NCI-H2171 treated with DMSO at 0.1 percent for 48 hours (cell line): ENCODE measurements at places on chromosomes 2 and 18.

DNA sequence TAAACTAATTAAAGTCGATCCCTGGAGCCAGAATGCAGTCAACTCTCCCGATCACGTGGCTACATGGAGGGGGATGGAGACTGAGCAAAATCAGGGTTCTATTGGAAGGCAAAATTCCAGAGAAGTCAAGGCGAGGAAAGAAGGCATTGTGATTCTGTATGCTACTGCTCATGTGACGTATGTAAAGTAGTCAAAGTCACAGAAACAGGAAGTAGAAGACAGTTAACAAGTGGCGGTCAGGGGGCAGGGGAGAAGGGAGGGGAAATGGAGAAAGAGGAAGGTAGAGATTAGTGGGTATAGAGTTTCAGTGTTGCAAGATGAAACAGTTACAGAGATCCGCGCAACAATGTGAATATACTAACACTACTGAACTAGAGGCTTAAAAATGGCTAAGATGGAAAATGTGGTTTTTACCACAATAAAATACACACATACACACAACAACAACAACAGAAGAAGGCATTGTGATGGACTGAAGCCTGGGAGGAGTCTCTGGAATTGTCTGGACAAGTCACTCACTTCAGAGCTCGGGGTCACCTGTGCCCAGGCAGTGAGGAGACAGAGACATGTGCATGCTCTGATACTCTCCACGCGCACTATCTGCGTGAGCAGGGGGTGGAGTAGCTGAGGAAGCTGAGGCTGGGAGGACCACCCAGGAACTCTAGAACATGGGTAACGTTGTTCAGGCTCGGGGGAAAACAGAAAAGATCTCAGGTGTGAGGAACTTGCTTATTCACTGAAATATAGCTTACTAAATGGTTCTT, 89.9 kb upstream of the CDCA7 start:
- no peak for DNase-seq

DNA sequence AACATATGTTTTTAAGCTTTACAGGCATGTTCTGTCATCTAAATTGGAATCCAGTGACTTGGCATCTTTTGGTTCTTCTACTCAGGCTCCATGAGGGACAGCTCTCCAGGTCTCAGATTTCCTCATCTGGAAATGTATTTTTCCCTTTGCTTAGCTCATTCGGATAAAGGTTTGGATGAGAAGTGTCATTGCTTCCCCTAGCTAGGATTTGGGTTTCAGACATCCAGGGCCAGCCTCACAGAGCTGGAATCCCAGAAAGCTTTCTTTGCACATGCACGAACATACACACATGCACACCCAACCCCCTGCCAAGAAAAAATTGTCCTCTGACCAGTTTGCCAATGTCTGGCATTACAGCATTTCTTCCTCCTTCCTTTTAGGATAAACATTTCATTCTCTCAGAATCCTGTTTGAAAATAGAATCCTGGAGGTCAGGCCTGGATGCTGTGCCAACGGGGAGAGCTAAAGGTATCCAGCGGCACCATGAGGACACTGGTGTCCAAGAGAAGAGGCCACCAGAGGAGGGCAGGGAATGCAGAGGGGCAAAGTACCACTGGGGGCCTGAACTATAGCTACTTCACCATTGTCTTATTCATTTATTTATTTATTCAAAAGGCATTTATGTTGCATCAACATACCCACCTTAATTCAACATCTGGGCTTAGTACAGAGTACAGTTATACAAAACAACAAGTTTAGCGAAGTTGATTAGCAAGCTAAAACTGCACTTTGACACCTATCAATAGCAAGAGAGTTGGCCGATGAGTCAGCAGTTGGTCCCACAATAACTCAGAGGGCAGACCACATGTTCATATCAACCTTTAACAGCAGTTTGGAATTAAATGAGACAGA, 97.9 kb upstream of the ATL2 start:
- no peak for DNase-seq

DNA sequence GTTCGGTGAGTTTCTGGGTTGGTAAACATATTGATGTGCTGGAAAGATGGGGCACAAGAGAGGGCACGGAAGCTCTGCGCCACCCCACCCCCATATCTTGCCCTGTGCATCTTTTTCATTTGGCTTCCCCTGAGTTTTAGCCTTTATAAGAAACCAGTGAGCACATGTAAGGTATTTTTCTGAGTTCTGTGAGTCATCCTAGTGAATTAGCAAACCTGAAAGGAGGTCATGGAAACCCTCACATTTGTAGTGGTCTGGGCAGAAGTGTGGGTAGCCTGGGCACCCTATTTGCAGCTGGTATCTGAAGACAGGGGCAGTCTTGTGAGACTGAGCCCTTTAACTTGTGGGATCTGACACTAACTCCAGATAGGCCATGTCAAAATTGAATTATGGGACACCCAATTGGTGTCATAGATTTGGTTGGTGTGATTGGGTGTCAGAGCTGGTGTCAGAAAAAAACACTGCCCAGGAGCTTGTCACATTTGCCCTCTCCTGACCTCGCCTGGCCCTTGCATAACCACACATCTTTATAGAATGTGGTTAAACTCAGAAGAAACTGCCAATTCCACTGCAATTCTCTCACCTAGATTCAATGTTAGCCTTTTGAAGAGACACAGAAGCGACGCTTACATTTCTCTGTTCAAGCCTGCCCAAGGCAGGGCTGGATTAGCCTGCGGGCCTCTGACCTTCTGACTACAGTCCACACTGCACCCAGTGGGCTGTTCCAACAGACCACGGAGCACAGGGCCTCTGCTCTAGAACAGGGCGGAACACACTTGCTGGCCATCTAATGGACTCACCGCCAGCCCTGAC, 12.0 kb upstream of the GALM start:
- no peak for DNase-seq

- peak; percentile 77 for DNase-seq
Observed at GRCh38 chr18:32438173-32438572, 32.5 kb downstream of the GAREM1 start.

DNA sequence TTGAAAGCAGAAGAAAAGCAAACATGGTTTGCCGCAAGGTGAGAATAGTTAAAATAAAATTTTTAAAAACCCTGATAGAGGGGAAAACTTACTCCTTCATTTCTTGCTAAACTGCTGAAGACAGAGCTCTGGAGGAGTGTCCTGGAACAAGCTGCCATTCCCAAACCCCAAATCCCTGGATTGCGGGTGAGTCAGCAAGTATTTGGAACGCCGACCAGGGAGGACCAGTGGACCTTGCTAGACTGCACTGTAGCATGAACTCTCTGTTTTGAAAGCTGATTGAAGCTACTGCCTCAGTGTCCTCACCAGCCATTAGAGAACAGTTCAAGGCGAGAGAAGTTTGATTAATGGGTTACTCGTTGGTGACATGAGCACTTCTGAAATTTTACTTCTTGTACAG, 99.4 kb upstream of the RASGRP3 start:
- no peak for DNase-seq

DNA sequence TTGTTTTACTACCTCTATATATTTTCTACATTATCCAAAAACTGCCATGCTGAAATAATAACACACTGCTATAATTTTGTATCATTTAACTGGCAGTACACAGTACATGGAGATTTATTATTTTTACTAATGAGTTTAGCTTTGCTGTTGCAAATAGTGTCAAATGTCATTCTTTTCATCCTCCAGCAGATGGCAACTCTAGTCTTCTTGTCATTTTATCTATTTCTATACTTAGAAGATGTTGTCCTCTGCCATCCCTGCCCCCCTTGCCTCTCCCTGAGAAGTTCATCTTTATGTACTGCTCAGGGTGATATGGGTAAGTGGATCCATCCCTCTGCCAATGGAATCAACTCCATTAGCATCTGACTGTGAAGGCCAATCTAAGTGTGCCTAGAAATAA, 21.7 kb upstream of the LRRTM1 start:
- peak; percentile 73 for DNase-seq

DNA sequence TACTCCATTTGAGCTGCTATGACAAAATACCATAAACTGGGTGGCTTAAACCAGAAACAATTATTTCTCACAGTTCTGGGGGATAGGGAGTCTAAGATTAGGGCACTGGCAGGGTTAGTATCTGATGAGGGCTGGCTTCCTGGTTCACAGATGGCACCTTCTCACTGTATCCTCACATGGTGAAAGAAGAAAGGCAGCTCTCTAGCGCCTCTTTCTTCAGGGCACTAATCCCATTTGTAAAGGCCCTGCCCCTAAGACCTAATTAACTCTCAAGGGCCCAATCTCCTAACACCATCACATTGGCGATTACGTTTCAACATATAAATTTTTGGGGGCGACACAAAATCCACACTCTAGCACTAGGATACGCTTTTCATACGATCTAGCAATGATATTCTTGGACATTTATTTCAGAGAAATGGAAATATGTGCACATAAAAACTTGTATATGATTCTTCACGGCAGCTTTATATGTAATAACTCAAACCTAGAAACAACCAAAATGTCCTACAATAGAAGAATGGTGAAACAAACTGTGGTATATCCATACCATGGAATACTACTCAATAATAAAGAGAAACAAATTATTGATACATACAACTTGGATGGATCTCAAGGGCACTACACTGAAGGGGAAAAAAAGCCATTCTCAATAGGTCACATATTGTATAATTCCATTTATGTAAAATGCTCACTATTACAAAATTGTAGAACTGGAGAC, 111.0 kb downstream of the BCL2L11 start:
- no peak for DNase-seq

DNA sequence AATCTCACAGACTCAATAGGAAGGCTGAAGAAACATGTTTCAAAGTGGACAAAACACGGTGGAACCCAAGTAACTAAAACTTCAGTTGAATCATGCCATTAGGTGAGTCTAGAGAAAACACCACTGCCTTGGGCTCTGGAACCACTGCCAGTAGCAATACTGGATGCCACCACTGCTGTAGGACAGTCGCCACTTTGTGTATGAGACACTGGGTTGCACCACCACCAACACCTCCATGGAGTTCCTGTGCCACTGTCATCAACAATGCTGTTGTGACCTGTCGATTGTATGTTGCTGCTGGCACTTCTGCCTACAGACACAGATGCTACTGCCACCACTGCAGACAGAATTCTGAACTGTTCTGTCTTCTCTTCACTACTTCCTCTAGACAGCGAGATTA, 686.7 kb downstream of the METTL4 start:
- DNase-seq: no peak

- no peak for DNase-seq
Observed at GRCh38 chr2:197278799-197279763, 31.5 kb downstream of the ANKRD44 start.

GRCh38 chr2:239203443-239204135, 197.2 kb downstream of the HDAC4 start:
- no peak for DNase-seq

GRCh38 chr18:58051765-58052460, 7.9 kb downstream of the NEDD4L start:
- no peak for DNase-seq

DNA sequence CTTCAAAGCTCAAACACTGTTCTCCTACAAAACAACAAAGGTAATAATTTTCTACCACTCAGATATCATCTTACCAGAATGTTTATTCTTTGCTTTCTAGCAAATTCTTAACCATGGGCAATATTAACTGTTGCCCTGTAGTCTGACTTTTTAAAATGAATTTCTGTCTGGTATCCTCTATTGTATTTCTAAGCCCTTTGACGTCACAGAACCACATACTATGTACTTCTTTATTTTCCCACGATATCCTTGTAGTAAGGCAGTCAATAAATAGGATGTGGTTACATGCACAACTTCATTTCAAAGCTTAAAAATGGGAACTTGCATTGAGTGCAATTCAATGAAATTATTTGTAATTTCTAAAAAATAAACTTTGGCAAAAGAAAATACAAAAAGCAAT, 58.7 kb downstream of the THADA start:
- no peak for DNase-seq

- DNase-seq: no peak
Observed at GRCh38 chr2:9103663-9104277, 100.3 kb upstream of the MBOAT2 start.

- no peak for DNase-seq
Observed at GRCh38 chr2:224041554-224041953, 2.5 kb upstream of the SERPINE2 start.

- DNase-seq: no peak
Observed at GRCh38 chr18:53937037-53937436, 287.4 kb downstream of the MBD2 start.

- no peak for DNase-seq
Observed at GRCh38 chr2:171316220-171316619, 117.6 kb downstream of the METTL8 start.

- no peak for DNase-seq
Observed at GRCh38 chr2:28661589-28662001, 90.0 kb upstream of the PPP1CB start.

GRCh38 chr2:69689466-69689865, 45.9 kb upstream of the AAK1 start:
- DNase-seq: no peak

DNA sequence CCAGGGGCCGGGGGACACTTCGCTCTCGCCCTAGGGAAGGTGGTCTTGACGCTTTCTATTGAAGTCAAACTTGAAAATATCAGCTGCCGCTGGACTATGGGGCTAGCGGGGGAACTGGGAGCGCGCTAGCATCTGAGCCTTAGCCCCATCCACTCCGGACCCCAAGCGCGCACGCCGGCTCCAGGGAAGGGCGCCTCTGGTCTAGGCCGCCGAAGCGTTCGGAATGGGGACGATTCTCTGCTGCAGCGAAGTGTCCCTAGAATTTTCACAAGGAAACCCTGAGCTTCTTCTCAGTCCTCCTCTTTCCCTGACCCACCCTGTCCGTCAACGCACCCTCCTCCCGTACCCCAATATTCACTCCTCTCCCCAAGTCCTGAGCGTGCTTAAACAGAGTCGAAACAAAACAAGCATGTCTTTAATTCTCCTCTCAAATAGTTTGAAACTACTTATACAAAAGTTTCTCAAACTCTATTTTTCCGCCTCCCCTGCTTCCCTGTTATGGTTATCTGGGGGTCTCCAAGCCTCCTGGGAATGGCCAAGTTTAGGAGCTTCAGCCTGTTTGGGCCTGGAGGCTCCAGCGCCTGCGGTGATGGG, 5.0 kb downstream of the RAX start:
- DNase-seq: no peak

- DNase-seq: no peak
Observed at GRCh38 chr2:74975016-74975415, 16.6 kb downstream of the POLE4 start.

GRCh38 chr2:153106802-153107477, 371.6 kb downstream of the RPRM start:
- DNase-seq: no peak

GRCh38 chr2:135963841-135964240, 21.6 kb downstream of the DARS1 start:
- no peak for DNase-seq

GRCh38 chr18:76568731-76569130, 73.7 kb upstream of the ZNF516 start:
- no peak for DNase-seq

DNA sequence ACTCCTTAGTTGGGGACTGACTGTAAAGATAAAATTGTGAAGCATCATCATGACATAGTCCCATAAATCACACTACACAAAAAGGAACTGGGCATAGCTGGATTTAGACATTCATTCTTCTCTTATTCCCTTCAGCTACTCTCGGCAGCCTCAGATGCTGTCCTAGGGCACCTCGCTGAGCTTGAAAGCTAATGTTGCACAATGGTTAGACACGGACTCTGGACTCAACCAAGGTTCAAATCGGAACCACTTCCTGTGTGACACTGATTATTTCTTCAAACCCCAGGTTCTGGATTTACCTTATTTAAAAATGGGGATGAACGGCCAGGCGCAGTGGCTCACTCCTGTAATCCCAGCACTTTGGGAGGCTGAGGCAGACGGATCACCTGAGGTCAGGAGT, 89.8 kb downstream of the CCBE1 start:
- no peak for DNase-seq

- DNase-seq: no peak
Observed at GRCh38 chr2:42819160-42819559, 26.8 kb upstream of the HAAO start.
